OCI-M1 (cell line): ENCODE measurements at places on chromosomes 12 and 14.
A peak's percentile ranks its signal among the peaks of the same experiment; 100 is the strongest.

- no peak for DNase-seq
Measured at GRCh38 chr14:105894125-105894977, 368.0 kb downstream of the TMEM121 start.

- DNase-seq, result peak; percentile 34
Measured at GRCh38 chr12:53103860-53104305, 597 bp downstream of the SOAT2 start.

DNA sequence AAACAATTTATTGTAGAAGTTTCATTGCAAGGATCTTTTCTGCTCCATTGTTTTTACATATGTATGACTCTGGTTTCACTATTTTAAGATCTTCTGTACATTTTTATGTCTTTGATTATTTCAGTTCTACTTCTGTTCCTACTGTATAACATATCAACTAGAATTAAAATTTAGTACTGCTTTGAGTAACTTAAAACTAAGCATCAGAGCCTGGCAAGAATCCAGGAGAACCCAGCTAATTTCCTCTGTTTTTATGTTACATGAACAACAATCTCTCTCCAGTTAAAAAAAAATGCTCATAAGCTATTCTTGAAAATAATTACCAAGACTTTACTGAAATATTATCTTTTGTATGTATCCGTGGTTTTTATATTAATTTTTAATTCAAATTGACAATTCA is 370.7 kb downstream of the TMTC2 start:
- DNase-seq, result no peak

DNA sequence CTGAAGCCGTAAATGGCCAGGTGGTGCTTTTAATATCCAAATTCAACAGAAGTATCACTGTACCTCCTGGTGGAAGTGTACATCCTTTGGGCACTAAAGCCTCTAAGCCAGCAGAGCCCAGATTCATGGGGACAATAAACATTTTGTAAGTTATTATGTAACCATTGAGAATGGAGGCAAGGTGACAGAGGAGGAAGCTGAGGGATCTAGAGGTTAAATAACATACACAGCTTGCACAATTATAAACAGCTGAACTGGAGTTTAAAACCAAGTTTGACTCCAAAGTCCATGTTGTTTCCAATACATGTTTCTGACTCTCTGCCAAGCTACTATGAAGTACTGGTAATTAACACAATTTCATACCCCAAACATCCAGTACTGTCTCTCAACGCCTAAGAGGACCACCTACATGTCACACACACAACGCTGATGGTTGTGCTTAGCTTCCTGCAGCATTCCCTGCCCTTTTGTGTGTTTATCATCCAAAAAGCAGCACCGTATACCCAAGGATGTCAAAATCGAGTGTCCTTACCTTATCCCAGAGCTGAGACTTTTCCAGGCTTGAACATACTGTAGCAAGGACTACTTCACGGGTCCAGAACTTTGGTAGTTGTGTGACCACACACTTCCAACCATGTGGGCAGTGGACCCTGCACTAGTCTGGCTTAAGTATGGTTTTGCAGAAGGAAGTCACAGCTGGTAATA is 41.3 kb downstream of the EGLN3 start:
- DNase-seq, result no peak

GRCh38 chr12:66717036-66717673 is 38.3 kb upstream of the GRIP1 start:
- peak; percentile 16 for DNase-seq

- no peak for DNase-seq
Measured at GRCh38 chr14:20830831-20831230, 28.2 kb upstream of the RNASE1 start.

- no peak for DNase-seq
Measured at GRCh38 chr12:76587428-76588178, 28.0 kb upstream of the OSBPL8 start.

GRCh38 chr12:69545081-69545480 is 40.2 kb upstream of the CCT2 start:
- DNase-seq, result no peak

DNA sequence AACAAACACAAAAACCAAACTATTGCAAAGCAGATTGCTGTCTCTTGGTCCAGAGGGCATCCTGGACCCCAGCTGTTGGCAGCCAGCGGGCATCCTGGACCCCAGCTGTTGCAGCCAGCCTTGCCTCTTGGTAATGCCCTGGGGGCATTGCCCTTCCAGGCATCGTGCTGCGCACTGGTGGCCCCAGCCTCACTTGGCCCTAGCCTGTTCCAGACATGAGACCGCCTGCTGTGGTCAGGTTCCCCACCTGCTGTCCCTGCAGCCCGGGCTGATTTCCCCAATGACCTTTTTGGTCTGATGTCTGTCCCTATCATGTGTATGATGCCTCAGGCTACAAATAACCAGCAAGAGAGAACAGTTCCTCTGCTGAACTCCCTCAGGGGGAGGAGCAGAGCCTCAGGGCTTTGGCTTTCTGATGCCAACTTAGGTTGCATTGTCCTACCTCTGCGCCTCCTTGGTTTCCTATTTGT is 20.8 kb downstream of the MLXIP start:
- no peak for DNase-seq

DNA sequence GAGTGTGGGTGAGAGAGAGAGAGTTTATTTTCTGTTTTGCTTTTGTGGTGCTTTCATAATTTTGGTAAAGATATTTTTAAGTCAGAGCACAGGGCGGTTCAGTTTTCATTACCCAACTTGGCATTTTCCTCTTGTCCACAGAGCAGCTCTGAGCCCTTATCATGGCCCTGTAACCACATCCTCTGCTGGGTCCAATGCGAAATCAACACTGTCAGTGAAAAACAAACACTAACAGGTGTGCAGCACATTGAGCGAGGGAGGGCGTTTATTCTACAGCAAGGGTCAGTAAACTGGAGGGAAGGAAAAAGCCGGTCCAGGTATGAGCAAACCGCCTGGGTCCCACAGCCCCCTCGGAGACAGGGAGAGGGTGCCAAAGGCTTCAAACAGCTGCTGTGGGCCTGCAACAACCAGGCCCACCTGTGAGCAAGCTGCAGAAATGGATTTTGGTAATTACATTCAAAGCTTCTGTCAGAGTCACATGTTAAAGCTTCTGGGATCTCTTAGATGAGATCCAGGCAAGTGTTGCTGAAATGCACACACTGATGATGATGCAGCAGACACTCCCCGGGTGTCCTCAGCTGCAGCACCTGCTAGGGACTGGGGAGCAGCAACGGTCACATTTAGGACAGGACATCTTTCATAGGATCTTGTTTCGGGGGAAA is 132.7 kb upstream of the DYRK2 start:
- peak; percentile 5 for DNase-seq

GRCh38 chr14:90577661-90578282 is 180.9 kb downstream of the CALM1 start:
- no peak for DNase-seq

GRCh38 chr12:7110661-7111060 is 1.6 kb upstream of the C1RL start:
- DNase-seq, result no peak

GRCh38 chr14:104660597-104660996 is 28.8 kb upstream of the INF2 start:
- DNase-seq, result no peak

GRCh38 chr12:52992699-52993557 is 13.3 kb upstream of the EIF4B start:
- DNase-seq, result no peak

GRCh38 chr14:89503431-89503996 is 86.5 kb upstream of the FOXN3 start:
- peak; percentile 1 for DNase-seq

DNA sequence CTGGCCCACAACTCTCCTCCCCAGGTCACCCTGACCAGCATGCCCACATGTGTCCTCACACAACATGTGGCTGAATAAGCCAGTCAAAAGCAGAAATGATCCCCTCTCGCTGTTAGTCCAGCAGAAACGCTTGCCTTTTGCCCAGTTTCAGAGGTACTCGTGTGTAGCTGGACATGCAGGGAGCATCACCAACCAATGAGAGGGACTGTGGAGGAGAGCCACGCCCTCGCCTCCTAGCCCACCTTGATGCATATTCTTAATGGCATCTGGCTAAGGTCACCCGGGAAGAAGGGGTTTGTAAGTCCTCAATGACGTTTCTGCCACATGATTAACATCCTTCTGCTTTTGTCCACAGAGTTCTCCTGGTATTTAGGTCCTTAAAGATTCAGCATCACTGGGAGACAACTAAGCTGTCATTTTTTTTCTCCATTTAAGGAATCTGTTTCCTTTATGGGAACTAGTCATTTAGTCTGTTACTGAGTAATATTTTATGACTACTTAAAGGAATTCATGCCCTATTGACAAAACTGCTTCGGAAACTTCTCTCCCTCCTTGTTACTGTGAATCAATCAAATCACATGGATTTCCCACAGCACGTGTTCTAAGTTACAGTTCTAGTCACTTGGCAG is 134.0 kb downstream of the GCH1 start:
- no peak for DNase-seq

DNA sequence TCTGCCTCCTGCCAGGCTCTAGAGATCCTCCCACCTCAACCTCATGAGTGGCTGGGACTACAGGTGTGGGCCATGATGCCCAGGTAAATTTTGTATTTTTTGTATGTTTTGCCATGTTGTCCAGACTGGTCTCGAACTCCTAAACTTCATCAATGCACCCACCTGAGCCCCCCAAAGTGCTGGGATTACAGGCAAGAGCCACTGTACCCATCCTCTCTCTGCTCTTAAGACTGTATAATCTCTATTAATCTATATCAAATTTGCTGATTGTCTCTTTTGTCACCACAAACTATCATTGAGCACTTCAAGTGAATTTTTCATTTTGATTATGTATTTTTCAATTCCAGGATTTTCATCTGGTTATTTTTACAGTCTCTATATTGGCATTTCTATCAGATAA is 440.3 kb downstream of the NOVA1 start:
- no peak for DNase-seq

DNA sequence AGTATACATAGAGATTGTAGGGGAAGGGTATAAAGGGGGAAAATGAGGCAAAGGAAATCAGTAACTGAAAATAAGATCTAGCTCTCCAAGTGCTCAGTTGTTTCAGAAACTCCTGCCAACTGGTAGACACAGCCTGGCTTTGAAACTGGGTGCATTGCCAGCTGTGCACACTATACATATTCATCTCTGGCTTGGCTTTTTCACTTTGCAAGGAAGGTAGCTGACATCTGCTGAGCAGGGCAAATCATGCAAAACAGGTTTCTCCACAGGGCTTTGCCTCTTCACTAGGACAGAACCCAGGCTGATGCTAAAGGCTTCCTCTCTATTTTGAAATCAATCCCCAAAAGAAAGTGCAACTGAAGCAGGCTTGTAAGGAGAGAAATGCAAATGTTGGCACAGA is 101.5 kb downstream of the HELB start:
- DNase-seq, result no peak

- DNase-seq, result no peak
Measured at GRCh38 chr12:55922126-55922525, 5.6 kb downstream of the PYM1 start.

DNA sequence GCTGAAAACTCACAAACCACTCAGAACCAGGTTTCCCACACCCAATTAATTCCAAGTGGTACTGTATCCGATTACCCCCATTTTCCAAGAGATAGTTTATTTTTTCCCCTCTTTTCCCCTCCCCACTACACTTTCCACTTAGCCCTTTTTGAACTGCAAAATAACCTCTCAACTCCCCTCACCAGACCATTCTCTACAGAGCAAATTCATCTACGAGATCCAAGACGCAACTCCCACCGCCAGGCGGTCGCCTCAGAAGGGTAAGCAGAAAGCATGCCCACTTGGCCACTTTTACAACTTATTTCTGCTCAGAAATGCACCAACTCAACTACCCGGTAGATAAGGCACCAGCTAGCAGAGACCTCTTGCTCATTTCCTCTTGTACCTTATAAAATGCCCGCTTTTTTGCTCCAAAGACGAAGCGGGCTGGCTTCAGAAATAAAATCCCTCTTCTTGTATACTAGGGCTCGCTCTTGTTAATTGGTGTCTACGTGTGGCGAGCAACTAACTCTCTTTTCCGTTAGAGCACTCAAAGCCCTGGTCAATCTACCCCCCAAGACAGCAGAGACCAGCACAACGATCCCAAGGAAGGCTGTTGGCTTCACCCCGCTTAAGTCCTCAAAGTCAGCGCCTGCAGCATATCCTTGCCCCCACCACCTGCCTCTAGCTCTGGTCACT is 910 bp upstream of the SRP54 start:
- DNase-seq, result no peak

DNA sequence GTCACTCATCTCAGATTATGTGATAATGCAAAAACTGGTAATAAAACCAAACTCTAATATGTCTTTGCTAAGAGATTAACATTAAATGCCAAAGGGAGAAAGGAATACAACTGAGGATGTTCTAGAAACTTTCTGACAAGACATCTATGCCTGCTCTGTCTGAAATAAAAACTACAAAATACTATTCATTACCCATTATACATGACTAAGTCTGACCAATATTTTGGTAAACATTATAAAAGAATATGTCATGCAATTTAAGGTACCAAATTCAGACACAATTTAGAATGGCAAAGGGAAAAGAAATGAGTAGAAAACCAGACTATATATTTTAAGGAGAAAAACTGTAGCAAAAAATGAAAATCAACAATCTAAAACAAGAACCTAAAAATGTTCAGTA is 39.5 kb downstream of the UBR7 start:
- DNase-seq, result no peak

GRCh38 chr12:19894803-19895202 is 455.5 kb downstream of the AEBP2 start:
- peak; percentile 26 for DNase-seq

DNA sequence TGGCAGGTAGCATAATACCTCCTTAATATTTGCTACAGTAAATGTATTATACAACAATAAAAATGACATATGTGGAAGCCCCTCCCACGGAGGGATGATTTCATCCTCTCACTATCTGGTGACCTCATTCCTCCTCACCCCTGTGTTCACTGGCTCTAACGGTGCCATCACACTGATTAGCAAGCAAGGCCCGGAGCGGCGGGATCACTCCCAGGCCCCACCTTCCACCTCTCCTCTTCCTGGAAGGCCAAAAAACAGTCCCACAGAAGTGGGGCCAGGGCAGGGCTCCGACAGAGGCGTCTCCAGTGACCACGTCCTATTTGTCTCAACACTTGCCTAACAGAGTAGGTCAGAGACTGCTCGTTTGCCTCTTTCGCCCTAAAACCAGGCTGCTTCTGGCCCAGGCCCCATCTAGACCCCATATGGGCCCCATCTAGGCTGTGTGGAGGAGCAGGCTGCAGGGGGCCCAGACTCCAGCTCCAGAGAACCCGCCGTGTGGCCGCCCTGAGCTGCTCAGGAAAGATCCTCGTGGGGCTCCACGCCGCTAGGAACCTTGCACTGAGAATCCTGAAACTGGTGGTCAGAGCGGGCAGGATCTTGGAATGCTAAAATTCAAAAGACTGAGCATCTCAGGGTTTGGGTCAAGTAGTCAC is 3.7 kb downstream of the SELPLG start:
- peak; percentile 96 for DNase-seq
